ENCODE measurements at places on chromosomes 6 and 20.

DNA sequence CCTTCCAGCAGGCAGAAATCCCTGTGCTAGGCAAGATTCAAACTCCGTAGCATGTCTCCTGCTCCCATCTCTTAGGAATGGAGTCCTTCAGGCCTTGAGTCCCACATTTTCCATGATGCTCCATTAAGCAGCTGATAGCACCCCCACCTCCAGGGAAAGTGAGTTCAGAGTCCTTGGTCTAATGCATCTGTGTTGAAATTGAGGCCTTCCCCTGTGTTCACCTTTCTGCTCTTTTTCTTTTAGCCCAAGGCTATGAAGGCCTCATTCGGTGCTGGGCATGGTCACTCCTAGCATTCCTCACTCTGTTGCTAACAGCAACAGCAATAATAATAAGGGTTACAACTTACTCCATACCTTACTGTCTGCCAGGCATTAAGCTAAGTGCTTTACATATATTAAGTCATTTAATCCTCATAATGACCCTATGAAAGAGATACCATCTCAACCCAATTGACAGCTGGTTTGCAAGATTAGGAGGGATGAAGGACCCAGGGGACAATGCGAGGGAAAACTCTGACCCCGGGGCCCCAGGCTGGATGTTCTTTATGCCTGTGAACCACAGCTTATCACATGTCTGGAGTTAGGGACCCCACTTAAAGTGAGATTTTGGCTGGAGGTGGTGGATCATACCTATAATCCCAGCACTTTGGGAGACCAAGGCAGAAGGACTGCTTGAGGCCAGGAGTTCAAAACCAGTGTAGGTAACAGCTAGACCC is 17.5 kb upstream of the PANK2 start:
- DNase-seq, result peak; percentile 16

DNA sequence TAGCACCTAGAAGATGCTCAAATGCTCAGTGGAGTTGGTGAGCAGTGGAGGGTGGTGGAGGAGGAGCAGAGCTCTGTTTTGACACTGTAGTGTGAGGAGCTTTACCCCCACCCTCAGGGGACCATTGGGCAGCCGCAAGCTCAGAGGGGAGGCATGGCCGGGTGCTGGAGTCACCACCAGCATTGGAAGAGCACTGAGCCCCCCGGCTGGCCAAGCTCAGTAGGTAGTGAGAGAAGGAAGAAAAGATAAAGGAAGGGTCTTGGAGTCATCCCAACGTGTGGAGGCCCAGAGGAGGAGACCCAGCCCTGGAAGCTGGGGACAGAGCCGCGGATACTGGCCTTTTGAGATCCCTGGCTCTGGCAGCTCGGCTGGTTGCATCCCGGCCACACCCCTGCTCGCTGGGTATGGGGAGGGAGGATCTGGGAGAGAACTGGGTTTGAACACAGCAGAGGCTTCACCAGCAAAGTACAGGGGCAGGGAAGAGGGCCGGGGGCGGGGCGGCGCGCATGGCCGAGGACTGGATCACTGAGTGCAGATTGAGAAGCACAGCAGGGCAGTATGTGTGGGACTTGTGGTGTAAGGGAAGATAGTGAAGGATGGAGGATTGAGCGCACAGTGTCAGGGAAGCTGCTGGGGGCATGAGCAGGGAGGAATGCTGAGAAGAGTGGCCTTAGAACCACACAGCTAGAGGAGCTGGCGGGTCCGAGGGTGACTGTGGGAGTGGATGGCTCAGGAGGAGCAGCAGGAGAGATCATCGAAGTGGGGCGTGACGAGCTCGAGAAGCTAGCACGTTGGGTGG is 24.4 kb downstream of the SYNDIG1 start:
- DNase-seq, result no peak

DNA sequence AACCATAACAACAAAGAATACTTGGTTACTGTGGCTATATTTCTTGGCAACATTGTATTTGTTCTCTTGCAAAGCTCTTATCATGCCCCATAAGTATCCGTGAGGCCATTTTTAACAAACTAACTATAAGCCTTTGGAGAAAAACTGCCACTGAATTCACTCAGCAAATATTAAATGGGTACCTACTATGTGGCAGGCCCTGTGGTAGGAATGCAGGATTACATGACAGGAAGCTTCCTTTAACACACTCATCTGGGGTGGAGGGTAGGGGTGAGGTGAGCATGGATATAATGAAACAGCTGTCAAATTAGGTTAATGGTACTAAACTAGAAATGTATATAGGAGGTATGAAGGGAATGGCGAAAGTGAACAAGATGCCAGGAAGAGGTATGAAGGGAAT is 504.8 kb downstream of the MEI4 start:
- no peak for DNase-seq

DNA sequence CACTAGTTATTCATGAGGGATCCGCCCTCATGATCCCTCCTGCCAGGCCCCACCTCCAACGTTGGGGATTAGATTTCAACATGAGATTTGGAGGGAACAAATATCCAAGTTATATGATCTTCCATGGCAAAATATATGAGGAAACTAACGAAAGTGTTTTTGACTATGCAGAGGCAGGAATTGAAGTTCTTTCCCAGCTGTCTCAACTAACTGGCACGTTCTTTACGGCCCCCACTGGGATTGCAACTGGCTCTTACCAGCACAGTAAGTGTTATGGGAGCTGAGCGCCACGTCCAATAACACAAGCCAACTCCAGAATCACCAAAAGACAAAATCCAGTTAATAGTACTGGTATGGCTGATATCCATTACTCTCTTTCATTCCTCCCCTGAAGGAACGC is 66.6 kb downstream of the ECT2L start:
- no peak for DNase-seq

- DNase-seq, result no peak
These were observed 233.5 kb upstream of the SGK1 start for GRCh38 chr6:134551245-134551960.

DNA sequence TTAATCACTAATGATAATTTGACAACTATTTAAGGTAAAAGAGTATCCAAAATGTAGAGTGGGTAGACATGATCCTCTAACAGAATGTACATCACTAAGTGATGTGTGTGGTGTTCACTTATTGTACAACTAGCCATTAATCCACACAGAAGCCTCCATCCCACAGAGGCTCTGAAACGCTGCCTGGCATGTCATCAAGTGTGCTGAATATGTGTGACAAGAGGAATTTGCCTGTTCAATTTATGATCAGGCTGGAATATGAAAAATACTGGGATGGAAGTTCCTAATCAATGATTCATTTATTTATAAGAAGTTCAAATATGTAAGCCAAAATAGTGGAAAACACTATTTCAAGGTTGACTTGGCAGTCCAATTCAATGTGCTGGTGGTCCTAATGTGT is 72.4 kb downstream of the BACH2 start:
- no peak for DNase-seq

DNA sequence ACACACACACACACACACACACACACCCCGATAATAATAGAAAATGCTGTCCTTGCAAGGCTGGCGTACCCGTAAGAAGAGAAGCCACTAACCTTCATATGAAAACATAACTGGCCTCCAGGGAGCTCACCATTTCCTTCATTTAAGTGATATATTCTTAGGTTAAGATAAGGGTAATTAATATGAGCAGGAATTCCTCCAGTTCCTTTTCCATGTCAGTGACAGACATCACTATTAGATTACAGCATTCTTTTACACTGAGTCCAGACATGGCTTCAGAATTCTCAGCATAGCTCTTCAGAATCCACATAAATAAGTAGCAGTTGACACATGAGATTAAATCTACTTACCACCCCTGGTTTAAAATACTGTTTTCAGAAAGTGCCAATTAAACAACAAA is 121.9 kb downstream of the SIM1 start:
- DNase-seq, result peak; percentile 7

- DNase-seq, result peak; percentile 52
These were observed 687.9 kb upstream of the CITED2 start for GRCh38 chr6:140062043-140063020.

DNA sequence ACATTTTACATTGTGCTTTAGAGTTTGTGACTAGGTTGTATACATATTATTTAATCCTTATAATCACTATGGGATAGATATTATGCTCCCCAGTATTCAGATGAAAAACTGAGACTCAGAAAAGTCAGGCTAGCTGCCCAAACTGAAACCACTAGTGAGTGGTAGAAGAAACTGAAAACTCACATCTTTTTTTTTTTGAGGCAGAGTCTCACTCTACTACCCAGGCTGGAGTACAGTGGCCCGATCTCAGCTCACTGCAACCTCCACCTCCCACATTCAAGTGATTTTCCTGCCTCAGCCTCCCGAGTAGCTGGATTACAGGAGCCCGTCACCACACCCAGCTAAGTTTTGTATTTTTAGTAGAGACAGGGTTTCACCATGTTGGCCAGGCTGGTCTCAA is 22.2 kb downstream of the RNF24 start:
- no peak for DNase-seq

- DNase-seq, result no peak
These were observed 47.5 kb downstream of the DSTN start for GRCh38 chr20:17617212-17617867.

- DNase-seq, result no peak
These were observed 359 bp downstream of the PHIP start for GRCh38 chr6:79077715-79078074.

- DNase-seq, result no peak
These were observed 421.1 kb downstream of the QKI start for GRCh38 chr6:163835439-163836171.

- no peak for DNase-seq
These were observed 76.9 kb downstream of the CEP57L1 start for GRCh38 chr6:109172101-109172746.

- no peak for DNase-seq
These were observed 1047.9 kb upstream of the MAP3K7 start for GRCh38 chr6:91634791-91635190.

DNA sequence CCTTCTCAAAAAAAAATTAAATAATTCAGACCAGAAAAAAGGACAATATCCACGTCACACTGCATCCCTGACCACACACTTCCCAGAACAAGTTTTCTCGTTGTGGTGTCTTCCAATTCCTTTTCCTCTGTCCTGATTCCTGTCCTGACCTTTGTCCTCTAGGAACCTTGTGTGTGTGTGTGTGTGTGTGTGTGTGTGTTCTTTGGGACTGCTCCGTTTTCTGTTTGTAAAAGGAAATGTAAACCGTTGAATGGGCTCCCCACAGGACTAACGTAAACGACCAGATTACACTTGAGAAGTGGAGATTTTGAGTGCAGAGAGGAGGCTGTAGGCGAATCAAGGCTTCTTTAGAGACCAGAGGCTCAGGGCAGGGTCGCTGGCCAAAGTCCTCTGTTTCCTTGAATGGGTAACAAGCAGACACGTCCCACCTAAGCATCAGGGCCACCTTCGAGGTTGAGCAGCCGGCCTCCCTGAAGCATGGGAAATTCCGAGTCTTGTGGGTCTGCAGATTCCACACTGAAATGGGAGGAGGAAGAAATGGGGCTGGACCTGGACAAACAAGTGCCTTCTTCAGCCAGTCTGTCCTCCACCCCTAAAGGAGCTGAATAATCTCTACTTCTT is 7.3 kb downstream of the ZBTB46 start:
- DNase-seq, result no peak

GRCh38 chr6:118864341-118865099 is 29.4 kb upstream of the ASF1A start:
- no peak for DNase-seq

GRCh38 chr6:151197556-151197955 is 42.2 kb upstream of the AKAP12 start:
- DNase-seq, result no peak

- DNase-seq, result no peak
These were observed 202.2 kb upstream of the PCSK2 start for GRCh38 chr20:17024513-17025119.

DNA sequence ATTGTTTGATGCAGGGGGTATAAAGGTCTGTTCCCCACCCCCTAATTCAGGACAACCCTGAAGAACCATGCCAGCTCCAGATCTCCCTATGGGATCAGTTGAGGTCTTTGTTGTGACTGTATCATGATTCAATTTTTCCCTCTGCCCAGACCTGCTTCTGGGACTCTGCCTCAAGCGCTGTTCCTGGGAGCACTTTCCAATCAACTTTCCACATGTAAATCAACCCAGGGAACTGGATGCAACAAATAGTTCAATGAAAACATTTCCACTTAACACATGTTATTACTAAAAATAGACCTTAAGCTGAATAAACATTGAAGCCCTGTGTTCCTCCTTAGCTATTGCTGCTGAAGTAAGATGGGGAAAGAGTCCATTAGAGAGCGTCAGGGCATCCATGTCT is 139.5 kb downstream of the C6orf58 start:
- DNase-seq, result no peak

DNA sequence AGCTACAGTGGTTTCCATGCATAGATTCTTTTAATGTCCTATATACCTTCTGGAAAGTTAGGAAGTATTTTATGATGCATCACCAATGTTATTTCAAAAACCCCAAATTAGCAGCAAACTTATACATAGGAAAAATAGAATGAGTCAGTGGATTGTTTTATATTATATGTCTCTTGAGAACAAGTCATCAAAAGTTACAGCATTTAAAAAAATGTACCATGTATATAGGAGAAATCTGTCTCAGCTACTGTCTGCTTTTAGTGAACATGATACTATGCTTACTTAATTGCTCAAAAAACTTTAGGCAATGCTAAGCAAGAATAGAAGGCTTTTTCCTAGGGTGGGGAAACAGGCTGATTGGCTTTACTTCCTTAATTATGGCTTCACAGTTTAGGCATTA is 365.3 kb downstream of the SAMD5 start:
- no peak for DNase-seq

DNA sequence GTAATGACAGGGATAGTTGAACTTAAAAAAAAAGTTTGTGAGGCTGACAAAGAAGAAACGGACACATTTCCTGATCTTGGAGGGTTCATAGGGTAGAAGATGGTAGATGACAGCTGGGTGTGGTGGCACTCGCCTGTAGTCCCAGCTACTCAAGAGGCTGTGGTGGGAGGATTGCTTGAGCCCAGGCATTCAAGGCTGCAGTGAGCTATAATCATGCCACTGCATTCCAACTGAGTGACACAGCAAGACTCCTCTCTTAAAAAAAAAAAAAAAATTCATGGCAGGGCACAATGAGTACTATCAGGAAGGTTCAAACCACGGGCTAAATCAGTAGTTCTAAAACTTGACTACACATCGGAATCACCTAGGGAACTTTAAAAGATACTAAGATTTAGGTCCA is 2.0 kb upstream of the MICA start:
- DNase-seq, result no peak
